Lung microvascular endothelial cell (primary cell): ENCODE measurements at places on chromosomes 1 and 21. TPM values are rescaled to one million over a fixed set of nuclear protein-coding genes. Genes with fewer than 3 reads are reported as not detected.
A peak's percentile ranks its signal among the peaks of the same experiment; 100 is the strongest.

Gene CELA2A
- total RNA-seq: not detected in 2 replicates

DNA sequence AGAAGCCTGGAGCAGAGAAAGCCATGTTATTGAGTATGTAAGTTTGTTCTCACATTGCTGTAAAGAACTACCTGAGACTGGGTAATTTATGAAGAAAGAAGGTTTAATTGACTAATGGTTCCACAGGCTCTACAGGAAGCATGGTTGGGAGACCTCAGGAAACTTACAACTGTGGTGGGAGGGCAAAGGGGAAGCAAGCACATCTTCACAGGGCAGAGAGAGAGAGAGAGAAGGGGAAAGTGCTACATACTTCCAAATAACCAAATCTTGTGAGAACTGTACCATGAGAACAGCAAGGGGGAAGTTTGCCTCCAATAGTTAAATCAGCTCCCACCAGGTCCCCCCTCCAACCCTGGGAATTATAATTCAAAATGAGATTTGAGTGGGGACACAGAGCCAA, 302.7 kb downstream of the ST6GALNAC3 start:
- no peak for DNase-seq

DNA sequence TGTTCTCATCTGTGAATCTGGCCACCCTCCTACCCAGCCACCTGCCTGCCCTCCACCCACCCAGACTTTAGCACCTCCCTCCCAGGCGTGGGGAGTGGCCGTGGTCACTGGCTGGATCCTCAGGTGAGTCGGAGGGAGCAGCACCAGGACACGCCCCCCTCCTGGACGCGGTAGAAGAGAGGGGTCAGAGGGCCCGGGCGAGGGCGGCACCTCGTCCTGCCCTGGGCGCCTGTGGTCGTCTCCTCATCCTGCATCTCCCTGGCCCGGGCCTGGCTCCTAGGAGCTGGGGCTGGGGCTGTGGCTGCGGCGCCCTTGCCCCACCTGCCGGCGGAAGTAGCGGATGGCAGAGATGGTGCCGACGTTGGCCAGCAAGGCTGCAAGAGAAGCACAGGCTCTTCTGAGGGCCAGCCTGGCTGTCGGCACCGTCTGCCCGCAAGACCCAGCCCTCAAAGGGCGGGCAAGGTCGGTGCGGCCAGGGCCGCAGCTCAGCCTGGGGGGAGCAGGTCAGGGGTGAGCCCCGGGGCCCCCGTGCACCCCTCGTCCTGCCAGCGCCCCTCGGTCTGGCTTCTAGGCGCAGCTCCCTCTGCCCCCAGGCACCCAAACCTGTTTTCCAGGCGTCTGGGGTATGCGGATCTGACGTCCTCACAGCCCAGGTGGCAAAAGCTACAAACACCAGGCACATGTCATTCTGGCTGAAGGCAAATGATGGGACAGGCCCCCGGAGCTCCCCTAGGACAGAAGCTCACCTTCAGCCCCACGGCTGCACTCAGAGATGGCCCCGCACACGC, 5.8 kb downstream of the PERM1 start:
- no peak for DNase-seq

- DNase-seq: no peak
Observed at GRCh38 chr1:110308247-110308646, 30.9 kb upstream of the RBM15 start.

DNA sequence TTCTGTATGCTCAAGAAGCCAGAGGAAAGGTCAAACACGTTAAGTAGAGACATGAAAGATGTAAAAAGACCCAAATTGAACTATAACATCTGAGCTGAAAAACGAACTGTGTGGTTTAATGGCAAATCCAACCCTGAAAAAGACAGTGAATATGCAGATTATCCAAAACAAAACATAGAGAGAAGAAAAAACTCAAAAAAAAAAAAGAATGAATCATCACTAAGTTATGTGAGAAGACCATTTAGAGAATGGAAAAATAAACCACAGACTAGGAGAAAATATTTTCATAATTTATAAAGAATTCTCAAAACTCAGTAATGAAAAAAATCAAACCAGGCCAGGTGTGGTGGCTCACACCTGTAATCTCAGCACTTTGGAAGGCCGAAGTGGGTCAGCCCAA, 253.3 kb downstream of the PLPP3 start:
- no peak for DNase-seq

DNA sequence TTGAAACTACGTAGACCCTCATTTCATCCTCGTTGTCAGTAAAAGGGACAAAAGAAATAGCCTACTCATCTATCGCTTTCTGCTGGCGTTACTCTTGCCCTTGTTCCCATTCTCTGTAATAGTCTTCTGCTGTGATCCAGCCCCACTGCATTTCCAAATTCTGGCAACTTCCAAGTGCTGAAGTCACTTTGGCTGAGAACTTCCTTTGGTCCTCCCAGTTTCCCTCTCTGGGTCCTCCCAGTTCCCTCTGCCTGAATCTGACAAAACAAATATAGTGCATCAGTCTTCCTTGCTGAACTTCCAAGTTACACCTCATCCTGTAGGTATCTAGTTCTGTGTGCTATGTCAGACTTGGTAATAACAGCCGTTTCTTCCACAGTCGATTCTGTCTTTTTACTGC, 47.0 kb upstream of the PLA2G4A start:
- DNase-seq: no peak

GRCh38 chr1:23816906-23817305, 8.3 kb downstream of the HMGCL start:
- DNase-seq: no peak

DNA sequence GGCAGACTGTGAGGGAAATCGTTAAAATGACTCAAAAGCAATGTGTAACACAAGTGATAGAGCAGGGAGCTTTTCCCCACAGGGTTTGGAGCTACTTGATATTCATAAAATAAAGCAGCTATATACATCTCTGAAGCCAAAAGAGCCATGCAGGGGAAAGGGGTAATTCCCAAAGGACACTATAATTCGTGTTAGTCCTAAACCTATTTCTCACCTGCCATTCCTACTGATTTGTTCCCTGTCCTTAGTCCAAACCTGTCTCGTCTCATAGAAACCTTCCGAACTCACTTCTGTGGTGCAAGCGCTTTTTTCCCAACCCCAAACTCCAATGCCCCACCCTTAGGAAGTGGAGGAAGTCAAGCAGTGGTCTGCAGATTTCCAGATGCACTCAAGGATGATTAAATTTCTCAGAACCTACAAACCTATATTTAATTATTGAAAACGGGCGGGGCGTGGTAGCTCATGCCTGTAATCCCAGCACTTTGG, 946 bp upstream of the HNRNPR start:
- no peak for DNase-seq

GRCh38 chr1:12244078-12244477, 14.2 kb downstream of the VPS13D start:
- DNase-seq: peak; percentile 8

DNA sequence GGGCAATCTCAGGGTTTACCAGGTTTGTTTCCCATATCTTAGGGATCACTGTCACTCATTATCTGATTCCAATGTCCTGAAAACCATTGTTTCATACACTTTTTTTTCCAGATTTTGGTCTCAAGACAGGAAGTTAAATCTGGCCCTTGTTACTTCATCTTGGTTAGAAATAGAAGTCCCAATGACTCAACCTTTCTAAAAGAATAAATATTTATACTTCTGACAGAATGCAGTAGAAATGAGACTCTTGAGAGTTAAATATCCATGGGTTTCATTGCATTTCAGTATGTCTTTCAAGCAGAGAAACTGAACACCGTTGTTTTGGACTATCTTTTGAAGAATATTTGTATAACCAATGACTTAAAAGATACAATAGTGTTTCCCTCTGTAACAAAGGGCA, 19.8 kb upstream of the VCAM1 start:
- DNase-seq: peak; percentile 82

GRCh38 chr1:78370779-78371482, 119.8 kb upstream of the PTGFR start:
- DNase-seq: no peak

Gene FCGR2B
- total RNA-seq: not detected in 2 replicates

- DNase-seq: peak; percentile 39
Observed at GRCh38 chr1:180358649-180359048, 128.6 kb downstream of the LHX4 start.

GRCh38 chr1:2556277-2556677, at the start of gene TNFRSF14:
Gene TNFRSF14 (plus strand): TSS chr1:2556371. CDS start chr1:2556665, 294 bp downstream.
- DNase-seq: peak; percentile 75

Gene EXO1
- 1.4 and 4.8 TPM in 2 replicates for total RNA-seq

GRCh38 chr1:116493484-116494352, 77.1 kb downstream of the CD58 start:
- no peak for DNase-seq

Gene SOAT1
- total RNA-seq: 10.7 and 14.5 TPM in 2 replicates

DNA sequence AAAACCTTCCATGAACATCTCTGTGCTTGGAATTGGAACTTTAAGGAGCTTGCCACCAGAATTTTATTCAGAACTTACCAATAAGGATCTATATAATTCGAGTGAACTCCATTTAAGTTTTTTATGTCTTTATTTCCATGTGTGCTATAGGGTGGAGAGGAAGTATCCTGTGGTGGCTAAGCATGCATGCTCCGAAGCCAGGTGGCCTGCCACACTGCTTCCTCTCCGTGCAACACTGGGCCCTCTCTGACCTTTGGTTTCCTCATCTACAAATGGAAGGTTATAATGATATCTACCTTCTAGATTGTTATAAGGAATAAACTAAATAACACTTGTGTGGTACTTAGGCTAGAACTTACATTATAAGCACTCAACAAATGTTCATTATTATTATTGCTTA, 382.1 kb downstream of the PTPRC start:
- DNase-seq: no peak

- DNase-seq: no peak
Observed at GRCh38 chr1:239733995-239734394, 347.6 kb downstream of the CHRM3 start.

Gene RPS8
- total RNA-seq: 1,295 and 1,557 TPM in 2 replicates

Gene TENT5C
- 0.65 and 0.79 TPM in 2 replicates for total RNA-seq

Gene HMCN1
- 4.4 and 13.3 TPM in 2 replicates for total RNA-seq

Gene VSIG8
- not detected in 2 replicates for total RNA-seq

- no peak for DNase-seq
Observed at GRCh38 chr1:87830432-87830978, 501.8 kb downstream of the LMO4 start.

Gene SPRR2A
- not detected in 2 replicates for total RNA-seq

- no peak for DNase-seq
Observed at GRCh38 chr1:167110586-167110985, 16.7 kb downstream of the STYXL2 start.

- no peak for DNase-seq
Observed at GRCh38 chr1:50860256-50860655, 99.8 kb downstream of the FAF1 start.

- no peak for DNase-seq
Observed at GRCh38 chr1:47651311-47652089, 213.7 kb downstream of the FOXD2 start.

Gene PPFIA4
- under 0.01 TPM in 2 replicates for total RNA-seq

Gene MYOG
- not detected in 2 replicates for total RNA-seq

GRCh38 chr1:82377201-82377884, 576.6 kb downstream of the ADGRL2 start:
- DNase-seq: no peak

- DNase-seq: no peak
Observed at GRCh38 chr1:19067182-19067911, 110.9 kb upstream of the IFFO2 start.

- DNase-seq: no peak
Observed at GRCh38 chr1:208874915-208875314, 630.7 kb upstream of the PLXNA2 start.

Gene NR1I3
- total RNA-seq: not detected in 2 replicates

DNA sequence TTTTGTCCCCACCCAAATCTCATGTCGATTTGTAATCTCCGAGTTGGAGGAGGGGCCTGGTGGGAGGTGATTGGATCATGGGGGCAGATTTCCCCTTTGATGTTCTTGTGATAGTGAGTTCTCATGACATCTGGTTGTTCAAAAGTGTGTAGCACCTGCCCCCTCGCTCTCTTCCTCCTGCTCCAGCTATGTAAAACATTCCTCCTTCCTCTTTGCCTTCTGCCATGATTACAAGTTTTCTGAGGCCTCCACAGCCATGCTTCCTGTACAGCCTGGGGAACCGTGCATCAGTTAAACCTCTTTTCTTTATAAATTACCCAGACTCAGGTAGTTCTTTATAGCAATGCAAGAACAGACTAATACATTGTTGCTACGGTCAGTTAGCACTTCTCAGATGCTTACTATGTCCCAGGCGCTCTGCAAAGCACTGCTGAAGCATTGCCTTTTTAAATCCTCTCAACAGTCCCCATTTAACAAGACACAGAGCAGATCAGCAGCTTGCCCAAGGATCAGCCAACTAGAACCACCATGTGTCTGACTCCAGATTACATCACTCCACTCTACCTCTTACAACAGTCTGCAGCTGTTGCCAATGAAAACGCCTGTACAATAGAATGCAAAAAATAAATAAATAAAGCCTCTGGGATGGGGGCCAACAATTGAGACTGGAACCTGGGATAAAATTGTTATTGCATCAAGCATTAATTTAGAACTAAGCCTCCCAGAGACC, 52.4 kb upstream of the USP1 start:
- peak; percentile 91 for DNase-seq

- no peak for DNase-seq
Observed at GRCh38 chr21:36412916-36413315, 27.7 kb downstream of the CHAF1B start.

- no peak for DNase-seq
Observed at GRCh38 chr1:89839516-89839915, 18.7 kb downstream of the LRRC8D start.

DNA sequence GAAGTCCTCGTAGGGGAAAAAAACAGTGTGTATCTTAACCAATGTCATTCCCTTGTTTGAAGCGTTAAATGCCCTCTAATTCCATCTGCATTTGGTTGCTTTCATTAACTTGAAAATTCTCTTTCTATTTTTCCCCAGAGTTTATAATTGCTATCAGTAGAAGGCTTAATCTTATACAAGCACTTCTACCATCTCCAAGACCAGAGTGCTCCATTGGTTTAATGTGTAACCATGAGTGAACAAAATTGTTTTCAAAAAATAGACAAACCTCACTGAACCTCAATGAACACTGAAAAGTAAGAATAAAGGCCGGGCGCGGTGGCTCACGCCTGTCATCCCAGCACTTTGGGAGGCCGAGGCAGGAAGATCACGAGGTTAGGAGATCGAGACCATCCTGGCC, 141.3 kb downstream of the RGS7 start:
- DNase-seq: no peak

- DNase-seq: peak; percentile 57
Observed at GRCh38 chr1:211468595-211468994, 23.4 kb downstream of the RD3 start.

DNA sequence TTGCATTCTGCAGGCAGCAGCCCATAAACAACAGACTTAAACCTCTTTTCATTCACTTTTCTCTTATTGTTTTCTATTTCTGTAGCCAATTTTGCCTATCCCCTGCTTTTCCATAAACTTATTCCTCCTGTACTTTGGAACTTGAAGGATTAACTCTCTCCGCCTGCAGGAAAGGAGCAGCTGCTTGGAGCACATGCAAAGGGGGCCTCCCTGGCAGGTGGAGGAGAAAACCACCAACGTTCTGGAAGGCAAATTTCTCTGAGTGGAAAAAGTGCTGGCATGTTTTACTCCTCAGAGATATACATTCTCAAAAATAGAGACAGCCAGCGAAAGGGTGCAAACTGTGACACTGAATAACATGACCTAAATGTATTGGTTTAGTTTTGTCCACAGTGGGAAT, 33.6 kb downstream of the RGS21 start:
- DNase-seq: no peak

- DNase-seq: no peak
Observed at GRCh38 chr1:51410568-51411460, 80.5 kb upstream of the TTC39A start.
